Thoracic aorta (tissue), 2 donors: ENCODE measurements at places on chromosomes 2 and 18.

GRCh38 chr2:201402651-201403562, 45.8 kb upstream of the FLACC1 start:
- no peak for DNase-seq

DNA sequence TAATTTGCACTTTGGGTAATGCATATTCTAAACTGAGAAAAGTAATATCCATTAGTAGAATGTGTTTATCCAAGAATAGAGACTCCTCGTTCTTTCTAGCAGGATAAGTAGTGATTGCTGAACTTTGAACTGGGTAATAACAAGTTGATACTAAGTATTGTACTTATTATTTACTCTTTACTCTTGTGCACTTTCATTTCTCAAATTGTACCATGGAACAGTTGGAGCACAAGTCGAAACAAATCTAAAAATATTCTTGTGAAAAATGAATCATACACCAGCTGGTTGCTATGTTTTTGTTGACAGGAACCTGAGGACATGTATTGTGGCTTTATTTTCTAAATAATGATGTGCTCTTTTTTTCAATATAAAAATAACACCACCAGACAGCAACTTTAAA, 111.9 kb downstream of the RGPD3 start:
- no peak for DNase-seq

GRCh38 chr2:178530625-178531142, 50.4 kb downstream of the PLEKHA3 start:
- DNase-seq, result no peak

- DNase-seq, result no peak
These were observed 39.5 kb downstream of the AQP12A start for GRCh38 chr2:240731178-240731545.

GRCh38 chr2:101524806-101525430, 50.0 kb upstream of the RFX8 start:
- no peak for DNase-seq
